ENCODE measurements at places on chromosomes 12 and 14. TPM values are rescaled to one million over a fixed set of nuclear protein-coding genes. Genes with fewer than 3 reads are reported as not detected.

MAP3K9 gene
- total RNA-seq = 0.11 TPM

SLC5A8 gene
- total RNA-seq = not detected

LRRC10 gene
- not detected for total RNA-seq

ASCL1 gene
- not detected for total RNA-seq

C1QL4 gene
- total RNA-seq = not detected

SARNP gene
- 88.1 TPM for total RNA-seq

TMEM30B gene
- 0.35 TPM for total RNA-seq

B3GNT4 gene
- 0.31 TPM for total RNA-seq

FOXM1 gene
- total RNA-seq = 136 TPM

APPL2 gene
- 21.4 TPM for total RNA-seq

RNASE4 gene
- total RNA-seq = 6.9 TPM

G2E3 gene
- total RNA-seq = 26.6 TPM

ABHD12B gene
- total RNA-seq = not detected

FAIM2 gene
- 0.12 TPM for total RNA-seq

KCNA5 gene
- not detected for total RNA-seq

OR6S1 gene
- total RNA-seq = not detected

ERBB3 gene
- total RNA-seq = not detected

PRKAG1 gene
- total RNA-seq = 54.9 TPM

LRR1 gene
- total RNA-seq = 30.9 TPM

RAB15 gene
- total RNA-seq = 26.7 TPM

ADCY6 gene
- total RNA-seq = 46.2 TPM

KTN1 gene
- 135 TPM for total RNA-seq

TCL1B gene
- not detected for total RNA-seq

SMIM41 gene
- not detected for total RNA-seq

RHEBL1 gene
- total RNA-seq = 2.6 TPM

TMTC1 gene
- total RNA-seq = 5.1 TPM
